CD8-positive, alpha-beta T cell (primary cell): ENCODE measurements at places on chromosomes 6 and 20.

DNA sequence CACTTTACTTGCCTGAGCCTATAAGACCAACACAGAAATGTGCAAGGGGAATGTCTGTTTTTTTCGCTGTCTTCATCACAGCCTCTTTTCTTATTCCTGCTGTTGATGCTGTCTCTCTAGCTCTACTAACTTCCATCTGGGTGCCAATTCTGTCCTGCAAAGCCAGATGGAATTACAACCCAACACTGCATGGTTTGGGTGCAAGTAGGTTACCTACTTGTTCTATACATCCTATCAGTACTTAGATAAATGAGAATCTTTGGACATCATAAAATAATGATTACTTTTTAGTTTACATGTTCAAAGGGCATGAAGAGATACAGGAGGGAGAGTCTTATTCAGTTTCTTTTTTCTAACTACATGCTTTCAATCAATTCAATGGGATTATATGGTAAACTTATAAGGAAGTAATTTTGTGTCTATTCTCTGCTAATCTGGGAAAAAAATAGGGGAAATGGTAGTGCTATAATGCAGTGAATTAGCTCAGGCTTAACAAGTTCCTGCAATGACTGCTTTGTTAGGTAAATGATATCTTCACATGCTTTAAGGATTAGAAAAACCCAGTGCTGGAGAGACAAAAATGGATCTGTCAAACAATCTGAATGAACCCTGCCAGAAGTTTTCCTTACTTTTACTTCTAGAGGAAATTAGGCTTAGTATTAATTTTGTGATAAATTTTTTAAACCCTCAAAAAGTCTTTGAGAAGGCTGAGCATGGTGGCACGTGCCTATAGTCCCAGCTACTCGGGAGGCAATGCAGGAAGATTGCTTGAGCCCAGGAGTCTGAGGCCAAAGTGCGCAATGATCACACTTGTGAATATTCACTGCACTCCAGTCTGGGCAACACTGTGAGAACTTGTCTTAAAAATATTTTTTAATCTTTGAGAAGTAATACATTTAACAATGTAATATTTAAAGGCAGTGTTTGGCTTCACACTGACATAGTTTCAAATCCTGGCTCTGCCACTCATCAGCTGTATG, 86.5 kb upstream of the E2F3 start:
- DNase-seq: no peak

DNA sequence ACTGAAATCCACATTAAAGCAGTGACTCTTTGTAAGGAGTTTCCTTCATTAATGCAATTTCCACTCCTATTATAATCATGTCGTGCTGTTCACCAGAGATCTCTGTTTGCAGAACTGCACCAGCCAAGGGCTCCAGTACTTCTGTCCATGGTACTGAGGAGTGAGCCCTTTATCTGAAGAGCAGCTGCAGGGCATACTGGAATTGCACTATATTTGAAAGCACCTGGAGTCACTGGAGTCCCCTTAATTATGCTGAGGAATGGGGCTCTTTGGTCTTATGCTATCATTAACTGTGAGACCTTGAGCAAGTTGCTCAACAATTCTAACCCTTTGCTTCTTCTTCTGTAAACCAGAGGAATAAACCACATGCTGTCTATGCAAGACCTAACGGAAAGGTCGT, 61.7 kb upstream of the NUP153 start:
- no peak for DNase-seq

GRCh38 chr6:28867086-28867409, 56.7 kb downstream of the TRIM27 start:
- DNase-seq: no peak

DNA sequence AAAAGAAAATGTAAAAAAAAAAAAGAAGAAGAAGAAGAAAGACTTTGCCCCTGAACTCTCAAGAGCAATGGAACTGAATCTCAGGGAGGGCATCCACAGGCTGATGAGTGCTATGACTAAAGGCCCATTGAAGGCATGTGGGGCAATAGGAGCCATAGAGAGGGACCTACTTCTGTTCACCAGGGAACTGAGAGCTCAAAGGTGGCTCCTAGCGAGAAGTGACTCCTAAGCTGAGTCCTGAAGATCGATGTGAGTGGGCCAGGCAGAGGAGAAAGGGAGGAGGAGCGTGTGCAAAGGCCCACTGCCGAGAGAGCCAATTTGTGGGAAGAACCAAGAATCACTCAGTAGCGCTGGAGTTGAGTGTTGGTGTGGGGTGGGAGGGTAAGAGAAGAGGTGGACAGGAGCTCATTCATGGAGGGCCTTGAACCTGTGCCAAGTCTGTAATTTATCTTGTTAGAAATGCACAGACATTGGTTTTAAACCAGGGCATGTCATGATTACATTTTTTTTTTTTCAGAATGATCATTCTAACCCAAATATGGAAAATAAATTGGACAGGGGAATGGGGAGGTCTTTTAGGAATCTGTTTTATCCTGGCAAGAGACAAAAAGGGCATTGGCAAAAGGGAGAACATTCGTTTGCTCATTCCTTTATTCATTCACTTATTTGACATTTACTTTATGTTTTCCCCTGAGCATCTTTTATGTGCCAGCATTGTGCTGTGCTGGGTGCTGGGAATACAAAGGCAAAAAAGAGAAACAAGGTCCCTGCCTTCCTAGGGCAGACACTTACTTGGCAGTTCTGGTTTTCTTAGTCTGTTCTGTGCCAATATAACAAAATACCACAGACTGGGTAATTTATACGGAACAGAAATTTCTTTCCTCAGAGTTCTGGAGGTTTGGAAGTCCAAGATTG, 67.4 kb upstream of the DSP start:
- DNase-seq: no peak
